Stimulated activated CD8-positive, alpha-beta memory T cell treated with anti-CD3 and anti-CD28 coated beads, Interleukin-15, amount 100 ng/mL, for 4 hours (primary cell): ENCODE measurements at places on chromosomes 6 and 20.

DNA sequence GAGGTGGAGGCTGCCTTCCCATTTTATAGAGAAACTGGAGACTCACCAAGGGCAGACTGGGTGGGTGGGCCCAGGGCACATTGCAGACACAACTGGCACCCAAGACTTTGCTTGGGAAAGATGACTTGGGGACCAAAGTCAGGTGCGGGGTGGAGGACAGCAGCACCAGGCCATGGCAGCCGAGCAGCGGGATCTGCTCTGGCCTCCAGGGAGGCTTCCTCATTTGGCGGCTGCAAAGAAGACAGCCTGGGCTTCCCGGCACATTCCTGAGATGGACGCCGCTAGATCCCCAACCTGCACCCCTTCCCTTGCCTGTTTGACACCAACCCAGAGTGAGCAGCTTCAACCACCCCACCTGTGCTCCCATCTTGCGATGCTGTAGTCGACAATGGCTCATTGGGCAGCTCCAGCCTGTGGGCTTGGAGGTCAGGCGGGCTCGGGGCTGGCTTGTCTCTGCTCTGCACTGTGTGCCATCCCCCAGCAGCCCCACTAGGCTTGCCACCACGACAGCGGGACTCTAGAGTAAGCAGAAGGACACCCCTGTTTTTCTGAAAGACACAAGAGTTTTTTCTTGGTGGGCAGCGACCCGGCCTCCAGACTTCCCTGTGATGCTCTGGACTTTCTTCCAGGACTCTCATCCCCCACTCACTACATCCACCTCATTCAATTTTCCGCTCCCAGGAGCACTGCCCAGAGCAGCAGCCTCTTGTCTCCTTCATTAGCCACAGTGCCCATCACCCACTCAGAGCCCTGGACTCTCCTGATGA is 184.9 kb upstream of the CST7 start:
- DNase-seq, result no peak

- no peak for DNase-seq
Measured at GRCh38 chr20:23156170-23156841, 70.2 kb upstream of the CD93 start.

DNA sequence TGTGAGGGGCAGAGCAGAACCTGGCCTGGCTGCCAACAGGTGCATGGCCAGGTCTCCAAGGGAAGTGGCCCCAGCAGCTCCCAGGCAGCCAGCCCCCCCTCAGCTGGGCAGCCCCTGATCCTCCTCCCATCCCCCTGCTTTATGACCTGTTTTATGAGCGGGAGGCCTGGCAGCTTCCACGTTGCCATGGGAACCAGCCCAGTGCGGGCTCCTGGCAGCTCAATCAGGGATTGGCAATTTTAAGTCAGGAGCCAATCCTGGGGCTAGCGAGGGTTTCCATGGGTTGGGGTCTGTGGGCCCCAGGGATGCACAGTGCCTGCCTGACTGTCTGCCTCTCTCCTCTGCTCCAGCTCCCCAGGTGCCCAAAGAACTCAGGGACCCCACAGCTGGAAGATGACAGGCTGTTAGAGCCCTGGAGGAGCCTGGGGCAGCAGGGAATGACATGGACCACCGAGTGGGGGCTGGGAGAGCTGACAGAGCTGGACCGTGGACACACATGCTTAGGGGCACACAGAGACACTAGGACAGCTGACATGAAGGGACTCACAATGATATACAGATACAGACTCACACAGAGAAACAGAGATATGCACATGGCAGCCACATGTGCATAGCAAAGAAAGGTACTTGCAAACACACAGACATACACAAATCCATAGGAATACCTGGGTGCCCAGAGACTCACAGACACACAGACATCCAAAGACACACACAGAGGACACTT is 56.5 kb upstream of the SIRPA start:
- no peak for DNase-seq

DNA sequence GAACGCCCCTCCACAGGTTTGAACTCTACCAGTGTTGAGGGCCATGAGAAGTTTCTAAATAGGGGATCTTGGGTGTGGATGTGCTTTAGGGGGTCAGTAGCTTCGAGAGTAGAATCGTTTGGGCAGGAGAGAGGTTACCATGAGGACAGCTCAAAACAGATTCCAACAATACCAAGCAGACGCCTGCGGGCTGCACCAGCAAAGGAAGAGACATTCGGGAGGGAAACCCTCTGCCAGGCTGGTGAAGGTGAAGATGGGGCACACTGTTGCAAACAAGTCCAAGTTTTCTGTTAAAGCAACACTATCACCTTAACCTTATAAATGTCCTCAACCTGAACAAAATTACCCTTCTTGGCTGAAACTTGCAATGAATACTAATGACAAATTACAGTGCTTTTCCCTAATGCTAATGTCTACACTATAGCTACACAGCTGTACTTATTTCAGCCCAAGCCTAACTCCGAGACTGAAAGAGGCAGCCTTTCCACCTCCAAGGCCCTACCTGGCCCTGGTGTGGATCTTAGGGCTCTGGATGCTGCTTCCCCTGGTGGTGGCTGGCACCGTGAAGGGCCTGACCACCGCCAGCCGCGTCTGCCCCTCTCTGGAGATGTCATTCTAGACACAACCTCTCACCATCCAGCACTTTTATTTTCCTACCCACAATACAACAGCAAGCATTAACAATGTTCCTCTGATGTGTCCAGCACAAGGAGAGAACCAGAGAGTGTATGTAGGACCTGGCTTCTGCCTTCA is 80.1 kb downstream of the DLL1 start:
- DNase-seq, result no peak
